ENCODE measurements at places on chromosomes 5 and 9.
A peak's percentile ranks its signal among the peaks of the same experiment; 100 is the strongest.

DNA sequence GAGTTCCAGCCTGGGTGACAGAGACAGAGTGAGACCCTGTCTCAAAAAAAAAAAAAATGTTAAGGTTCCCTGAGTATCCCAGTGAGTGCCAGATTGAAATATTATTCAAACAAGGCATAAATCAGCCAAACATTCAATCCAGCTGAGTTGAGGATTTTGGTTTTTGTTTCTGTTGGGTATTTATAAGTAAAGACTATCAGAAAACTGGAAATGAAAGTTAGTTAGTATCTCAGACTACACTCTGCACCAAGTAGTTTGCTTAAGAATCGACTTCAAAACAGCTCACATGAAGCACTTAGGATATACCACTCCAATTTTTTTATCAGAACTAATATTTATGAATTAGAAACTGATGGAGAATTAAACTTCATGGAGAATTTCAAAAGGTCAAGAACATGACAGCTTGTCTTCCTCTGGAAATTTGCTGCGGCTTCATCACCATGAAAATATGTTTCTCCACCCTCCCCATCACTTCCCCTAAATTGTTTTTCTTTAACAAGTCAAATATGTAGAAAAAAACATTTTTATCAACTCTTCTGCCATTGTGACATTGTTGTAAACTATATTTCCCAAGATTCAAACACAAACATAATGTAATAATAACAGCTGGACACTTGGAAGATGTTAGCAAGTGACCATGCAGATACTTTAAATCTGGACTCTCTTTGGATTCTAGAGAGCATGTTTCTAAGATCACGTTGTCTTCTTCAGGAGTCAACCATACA is 110.0 kb upstream of the PTGER4 start:
- no peak for DNase-seq

- DNase-seq: no peak
These were observed 44.1 kb upstream of the FOXE1 start for GRCh38 chr9:97808972-97809371.

DNA sequence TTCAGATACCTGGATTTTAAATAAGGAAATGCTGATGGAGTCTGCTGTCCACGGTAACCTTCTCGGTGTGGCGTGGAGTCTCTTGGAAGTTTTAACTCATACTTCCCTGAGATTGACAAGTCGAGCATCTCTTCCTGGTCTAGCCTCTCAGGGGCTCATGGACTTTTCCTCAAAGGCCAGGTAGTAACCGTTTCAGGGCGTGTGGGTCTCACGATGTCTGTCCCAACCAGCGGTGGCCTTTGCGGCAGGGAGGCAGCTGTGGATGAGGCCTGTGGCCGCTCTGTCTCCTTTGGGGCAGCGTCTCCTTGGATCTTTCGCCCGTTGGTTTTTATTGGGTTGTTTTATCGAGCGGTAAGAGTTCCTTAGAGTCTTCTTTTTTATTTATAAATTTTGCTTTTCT is 32.8 kb downstream of the CEP72 start:
- DNase-seq: no peak

DNA sequence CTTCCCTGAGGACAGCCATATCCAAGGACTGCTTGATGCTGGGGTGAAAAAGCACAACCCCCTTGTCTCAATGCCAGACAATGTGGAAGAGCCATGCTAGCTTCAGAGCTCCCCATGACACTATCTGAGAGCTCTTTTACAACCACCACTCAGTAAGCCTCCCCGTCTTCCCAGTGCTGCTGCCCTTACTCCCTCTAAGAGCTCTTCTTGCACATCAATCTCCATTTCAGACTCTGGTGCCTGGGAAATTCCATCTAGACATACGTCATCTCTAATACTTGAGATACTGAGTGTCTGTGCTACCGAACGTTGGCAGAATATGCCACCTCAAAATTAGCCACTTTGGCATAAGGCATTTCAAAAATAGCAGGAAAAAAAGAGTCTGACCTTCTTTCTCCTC is 94.5 kb downstream of the EDIL3 start:
- DNase-seq: no peak

DNA sequence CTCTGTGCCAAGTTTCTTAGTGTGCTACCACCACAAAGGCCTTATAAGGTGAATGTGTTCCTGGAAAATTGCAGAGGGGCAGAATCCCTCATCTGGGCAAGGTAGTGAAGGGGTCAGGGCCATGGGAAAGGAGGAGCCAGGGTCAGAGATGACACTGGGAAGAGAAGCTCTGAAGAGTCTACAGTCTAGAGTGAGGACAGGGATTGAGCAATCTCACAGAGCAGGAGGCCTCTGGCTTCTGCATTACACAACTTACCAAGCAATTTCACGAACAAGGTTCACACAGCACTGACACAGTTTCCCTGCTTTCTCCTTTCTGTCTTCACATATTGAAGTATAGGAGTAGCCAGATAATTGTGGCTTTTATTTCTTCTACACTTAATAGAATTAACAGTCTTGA is 24.5 kb upstream of the IDNK start:
- no peak for DNase-seq

DNA sequence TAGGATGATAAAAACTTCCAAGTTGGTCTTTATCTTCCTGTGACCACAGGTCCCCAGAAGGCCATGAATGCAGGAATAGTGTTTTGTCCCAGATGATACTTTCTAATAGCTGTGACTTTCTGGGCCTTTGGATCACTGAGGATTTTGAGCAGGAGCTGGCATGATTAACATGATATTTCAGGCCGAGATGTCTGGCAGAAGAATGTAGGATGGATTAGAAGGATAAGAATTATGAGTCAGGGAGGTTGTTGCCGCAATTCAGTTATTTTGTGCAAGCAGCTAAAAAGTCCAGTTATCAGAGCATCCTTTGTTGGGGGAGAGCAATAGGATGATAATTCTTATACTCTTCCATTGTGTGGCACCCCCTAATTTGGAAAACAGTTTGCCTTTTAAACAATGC is 189.7 kb downstream of the PSAT1 start:
- no peak for DNase-seq

GRCh38 chr9:3497857-3498256 is 27.9 kb downstream of the RFX3 start:
- no peak for DNase-seq

DNA sequence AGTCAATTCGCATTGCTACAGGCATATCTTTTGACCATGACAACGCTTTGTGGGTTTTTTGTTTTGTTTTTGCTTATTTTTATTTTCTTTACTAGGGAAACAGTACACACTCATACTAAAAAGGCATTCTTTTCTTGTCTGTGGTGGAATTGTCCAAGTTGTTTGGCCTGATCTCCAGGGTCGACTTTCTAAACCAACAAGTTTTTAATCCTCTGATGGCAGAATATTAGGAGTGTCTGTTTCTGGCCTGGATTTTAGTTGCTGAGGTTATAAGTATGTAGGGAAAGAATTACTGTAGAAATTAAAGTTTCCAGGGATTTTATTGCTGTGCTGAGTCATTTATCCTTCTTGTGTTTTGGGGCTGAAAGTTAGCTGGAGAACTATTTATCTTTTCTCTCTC is 218.5 kb downstream of the TAF11L14 start:
- DNase-seq: no peak

DNA sequence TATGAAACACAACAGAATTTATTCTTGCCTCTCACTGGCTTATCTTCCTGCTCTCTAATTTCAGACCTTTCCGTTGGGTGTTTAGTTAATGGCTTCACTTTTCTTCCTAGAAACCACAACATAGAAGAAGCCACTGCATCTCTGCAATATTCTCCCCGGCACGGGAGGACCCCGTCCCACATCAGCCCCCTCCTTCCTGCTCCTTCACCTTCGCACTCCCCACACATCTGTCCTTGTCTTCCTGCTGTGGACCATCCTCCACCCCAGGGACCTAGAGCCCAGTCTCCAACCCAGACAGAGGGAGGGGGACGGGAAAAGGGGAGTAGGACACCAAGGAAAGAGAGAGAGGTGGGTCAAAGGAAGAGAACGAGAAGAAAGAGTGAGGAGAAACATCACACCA is 1.4 kb downstream of the OR2V1 start:
- no peak for DNase-seq

GRCh38 chr5:157038568-157039187 is 20.2 kb downstream of the HAVCR1 start:
- DNase-seq: no peak

DNA sequence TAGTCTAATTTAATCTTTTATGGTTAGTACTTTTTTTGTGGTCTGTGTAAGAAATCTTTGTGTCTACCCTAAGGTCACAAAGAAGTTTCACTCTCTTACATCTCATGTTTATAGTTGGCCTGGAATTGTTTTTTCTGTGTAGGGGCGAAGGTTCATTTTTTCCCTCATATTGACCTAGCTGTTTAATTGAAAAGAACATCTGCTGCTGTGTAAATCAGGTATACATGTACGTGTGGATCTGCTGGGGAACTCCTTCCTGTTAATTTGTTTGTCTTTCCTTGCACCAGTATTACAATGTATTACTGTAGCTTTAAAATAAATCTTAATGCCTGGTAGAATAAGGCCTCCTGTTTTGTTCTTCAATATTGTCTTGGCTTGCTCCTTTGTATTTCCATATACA is 37.8 kb downstream of the EXOSC2 start:
- no peak for DNase-seq

GRCh38 chr9:133558191-133559126 is 24.0 kb downstream of the ADAMTSL2 start:
- no peak for DNase-seq

GRCh38 chr9:129068990-129069861 is 11.7 kb upstream of the DOLPP1 start:
- peak; percentile 75 for DNase-seq

GRCh38 chr9:115341426-115341825 is 223.5 kb upstream of the TNC start:
- DNase-seq: no peak

GRCh38 chr5:170603578-170604565 is 100.1 kb downstream of the KCNIP1 start:
- no peak for DNase-seq

DNA sequence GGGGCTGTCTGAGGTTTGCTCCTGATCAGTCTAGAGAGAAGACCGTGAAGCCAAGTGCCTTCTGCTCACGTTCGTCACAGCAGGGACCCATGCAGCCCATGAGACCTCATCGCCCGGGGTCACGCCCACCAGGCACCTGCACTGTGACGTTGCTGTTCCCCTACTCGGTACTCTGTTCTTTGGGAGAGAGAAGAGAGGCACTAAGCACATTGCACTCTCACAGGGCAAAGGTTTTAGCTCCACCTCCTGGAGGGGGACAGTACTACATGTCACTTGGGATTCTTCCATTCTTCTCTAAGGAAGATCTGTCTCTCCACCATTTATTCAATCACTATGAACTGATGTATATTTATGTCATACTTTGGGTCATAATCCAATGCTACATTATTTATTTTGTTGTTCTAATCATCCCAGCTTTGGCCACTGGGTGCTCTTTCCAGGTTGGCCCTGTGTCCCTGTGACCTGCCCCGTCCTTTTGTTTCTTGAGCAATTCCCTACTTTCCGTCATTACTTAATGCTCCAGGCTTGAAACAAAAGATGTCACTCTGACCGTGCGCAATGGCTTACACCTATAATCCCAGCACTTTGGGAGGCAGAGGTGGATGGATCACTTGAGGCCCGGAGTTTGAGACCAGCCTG is 31.4 kb upstream of the BRD3 start:
- peak; percentile 30 for DNase-seq

- no peak for DNase-seq
These were observed 134.9 kb downstream of the MRPS30 start for GRCh38 chr5:44943647-44944046.

- no peak for DNase-seq
These were observed 22.0 kb upstream of the MAPK9 start for GRCh38 chr5:180313677-180314505.

- no peak for DNase-seq
These were observed 6.1 kb downstream of the FLT4 start for GRCh38 chr5:180643191-180643851.

GRCh38 chr9:129334105-129334935 is 156.3 kb upstream of the IER5L start:
- peak; percentile 62 for DNase-seq
